Posterior cingulate gyrus (tissue), 11 donors: ENCODE measurements at places on chromosomes 11 and 22.

GRCh38 chr11:16812274-16812673, 73.8 kb downstream of the C11orf58 start:
- DNase-seq = no peak

DNA sequence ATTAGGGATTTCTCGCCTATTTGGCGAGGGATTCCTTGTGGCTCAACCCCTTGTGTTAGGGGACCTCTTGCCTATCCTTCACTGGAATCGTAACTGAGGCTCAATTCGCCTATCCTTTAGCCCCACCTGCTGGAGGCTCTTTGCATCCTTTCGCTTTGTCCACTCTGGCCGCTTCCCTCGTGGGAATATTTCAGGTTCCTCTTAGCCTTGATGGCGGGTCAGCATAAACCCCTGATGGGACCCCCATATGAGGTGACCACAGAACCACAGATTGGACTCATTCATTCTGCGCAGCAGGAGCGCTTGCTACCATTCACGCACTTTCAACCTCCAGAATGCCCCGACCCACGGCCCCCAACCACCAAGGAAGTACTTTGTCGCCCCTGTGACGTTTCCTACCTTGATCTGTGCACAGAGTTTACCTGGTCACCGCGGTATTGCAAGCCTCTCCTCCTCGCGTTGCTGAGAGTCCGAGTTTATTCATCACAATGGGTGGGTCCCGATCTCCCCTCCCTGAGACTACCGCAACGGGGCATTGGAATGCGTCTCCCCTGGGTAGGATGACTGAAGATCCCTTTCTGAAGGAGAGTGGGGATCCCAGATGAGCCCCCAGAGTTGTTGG, at the start of gene OR52N2:
Gene OR52N2, plus strand, starts transcription at position 425 of the 622 bp plus-strand sequence. CDS start 11,412 bp downstream, outside the sequence.
- DNase-seq = peak; percentile 92

- no peak for DNase-seq
Measured at GRCh38 chr22:40703174-40703573, 23.9 kb downstream of the MCHR1 start.

DNA sequence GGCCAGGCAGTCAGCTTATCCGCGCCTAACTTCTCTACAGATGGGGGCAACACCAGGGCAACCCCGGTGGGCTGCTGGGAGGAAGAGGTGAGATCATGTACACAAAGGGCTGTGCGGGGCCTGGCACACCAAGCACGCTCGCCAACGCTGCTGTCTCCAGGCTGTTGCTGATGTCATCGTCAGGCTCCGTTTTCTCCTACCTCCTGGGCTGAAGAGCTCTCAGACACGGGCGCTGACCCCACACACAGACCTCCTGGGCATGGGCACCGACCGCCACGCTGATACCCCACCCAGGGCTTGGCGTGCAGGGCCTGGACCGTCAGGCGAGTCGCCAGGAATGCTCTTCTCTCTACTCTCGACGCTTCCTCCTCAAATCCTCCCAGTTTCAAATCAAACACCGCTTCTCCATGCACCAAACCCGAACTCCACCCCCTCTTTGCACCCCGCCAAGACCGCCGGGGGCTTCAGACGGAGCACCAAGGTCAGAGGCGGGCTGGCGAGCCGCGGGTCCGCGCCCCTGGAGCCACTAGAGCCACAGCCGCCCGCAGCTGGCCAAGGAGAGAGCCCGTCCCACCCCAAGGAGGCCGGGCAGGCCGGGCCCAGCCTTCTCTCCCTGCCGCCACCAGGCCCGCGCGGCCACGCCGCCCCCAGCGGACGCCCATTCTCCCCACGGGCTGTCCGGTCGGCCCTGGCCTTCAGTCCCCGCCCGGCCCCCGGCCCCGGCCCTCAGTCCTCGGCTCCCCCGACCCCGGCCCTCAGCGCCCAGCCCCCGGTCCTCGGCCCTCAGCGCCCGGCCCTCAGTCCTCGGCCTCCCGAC, 772 bp downstream of the SBF1 start:
- no peak for DNase-seq

DNA sequence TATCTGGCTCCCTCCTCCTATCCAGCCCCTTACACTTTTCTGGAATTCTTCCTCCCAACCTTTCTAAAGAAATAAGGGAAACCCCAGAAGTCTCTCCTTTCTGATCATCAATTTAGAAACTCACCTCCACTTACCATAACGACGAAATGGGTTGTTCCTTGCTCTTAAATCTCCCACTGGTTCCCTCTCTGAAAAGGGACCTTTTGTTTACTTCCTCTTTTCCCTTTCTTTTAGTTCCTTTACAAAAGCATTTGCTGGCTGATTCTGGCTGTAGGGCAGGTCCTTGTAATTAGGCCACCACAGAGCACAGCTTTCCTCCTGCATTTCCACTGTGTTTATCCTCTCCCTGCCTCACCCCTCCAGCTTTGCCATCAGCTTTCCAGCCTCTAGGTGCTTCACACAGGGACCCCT, 12.0 kb downstream of the JAML start:
- no peak for DNase-seq

DNA sequence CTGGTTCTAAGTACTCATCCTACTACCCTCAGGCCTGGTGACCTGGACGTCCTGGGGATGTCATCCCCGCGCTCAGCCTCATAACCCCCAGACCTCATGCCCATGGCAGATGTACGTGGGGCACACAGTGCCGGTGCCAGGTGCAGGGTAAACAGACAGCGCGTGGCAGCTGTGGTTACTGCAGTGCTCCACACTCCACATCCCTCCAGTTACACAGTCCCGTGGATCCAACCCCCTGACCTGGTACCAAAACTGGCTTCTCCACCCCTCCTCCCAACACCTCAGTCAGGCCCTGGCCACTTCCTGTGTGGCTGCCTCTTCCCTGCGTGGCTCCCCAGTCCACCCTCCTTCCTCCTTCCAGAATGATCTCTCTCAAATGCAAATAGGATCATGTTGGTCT, 95.2 kb downstream of the DSCAML1 start:
- no peak for DNase-seq
